ENCODE measurements at places on chromosomes 2 and 18.

- no peak for DNase-seq
These were observed 292.9 kb upstream of the MYT1L start for GRCh38 chr2:2623939-2624338.

GRCh38 chr2:38789691-38790090 is 11.7 kb downstream of the GEMIN6 start:
- DNase-seq: no peak

GRCh38 chr18:35494251-35495220 is 3.2 kb downstream of the INO80C start:
- no peak for DNase-seq

GRCh38 chr2:225765820-225766219 is 366.3 kb downstream of the NYAP2 start:
- no peak for DNase-seq

GRCh38 chr2:206160125-206160806 is 571 bp downstream of the EEF1B2 start:
- peak; percentile 75 for DNase-seq

DNA sequence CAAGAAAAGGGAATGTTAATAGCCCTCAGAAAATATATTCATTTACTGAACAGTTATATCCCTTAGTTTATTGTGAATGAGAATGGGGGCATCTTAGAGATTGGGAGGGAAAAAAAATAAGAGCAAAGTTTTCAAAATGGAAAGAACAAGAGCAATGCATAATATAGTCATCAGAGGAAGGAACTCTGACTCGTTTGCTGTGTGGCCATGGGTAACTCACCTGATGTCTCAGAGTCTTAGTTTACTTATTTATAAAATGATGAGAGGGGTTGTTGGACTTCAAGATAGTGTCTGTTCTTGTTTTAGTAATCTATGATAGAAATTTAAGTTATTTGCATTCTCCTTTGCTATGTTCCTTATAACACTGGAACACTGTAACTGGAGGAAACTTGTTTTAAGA is 70.7 kb downstream of the EML4 start:
- no peak for DNase-seq

- peak; percentile 74 for DNase-seq
These were observed 5.1 kb upstream of the GAL3ST2 start for GRCh38 chr2:241771286-241772062.

- DNase-seq: no peak
These were observed 456.2 kb downstream of the SPAG16 start for GRCh38 chr2:213740453-213740852.

DNA sequence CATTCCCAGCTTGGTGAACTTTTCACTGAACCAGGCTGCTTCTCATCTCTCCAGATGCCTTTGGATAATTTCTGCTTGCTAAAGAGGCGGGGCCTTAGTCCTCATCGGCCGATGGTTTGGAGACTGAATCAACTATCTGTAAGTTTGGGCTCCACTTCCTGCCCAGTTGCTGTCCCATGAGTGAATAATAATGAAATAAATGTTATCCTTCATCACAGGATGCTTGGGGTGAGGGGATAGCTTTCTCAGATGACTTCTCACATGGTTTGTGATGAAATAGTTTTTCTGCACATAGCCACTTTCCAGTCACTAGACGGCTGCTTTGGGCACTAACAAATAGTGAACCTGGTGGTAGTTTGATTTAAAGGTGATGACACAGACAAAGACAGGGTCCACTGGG is 376.6 kb upstream of the TRIB2 start:
- DNase-seq: no peak

DNA sequence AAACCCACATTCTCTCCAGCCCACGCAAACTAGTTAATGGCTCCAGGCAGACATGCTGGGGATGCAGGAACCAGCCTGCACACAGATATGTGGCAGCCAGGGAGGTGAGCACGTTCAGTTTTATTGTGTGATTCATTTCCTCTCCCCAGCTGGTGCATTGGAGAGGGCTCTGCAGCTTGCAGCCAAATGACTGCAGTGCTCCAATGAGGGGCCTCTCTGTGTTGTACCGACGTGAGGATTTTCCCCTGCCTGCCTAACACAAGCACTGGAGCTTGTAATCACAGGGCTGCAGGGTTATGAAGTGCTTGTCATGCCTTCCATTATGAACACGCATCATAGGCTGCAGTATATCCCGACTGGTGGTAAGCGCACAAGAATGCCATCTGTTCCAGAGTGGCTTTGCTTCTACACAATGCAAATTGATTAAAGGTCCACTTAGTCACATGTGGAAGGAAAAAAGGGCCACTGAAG is 92.3 kb upstream of the THUMPD2 start:
- peak; percentile 20 for DNase-seq

- no peak for DNase-seq
These were observed 39.9 kb downstream of the NGEF start for GRCh38 chr2:232973011-232973735.

GRCh38 chr2:11365096-11365879 is 20.9 kb upstream of the ROCK2 start:
- DNase-seq: no peak

DNA sequence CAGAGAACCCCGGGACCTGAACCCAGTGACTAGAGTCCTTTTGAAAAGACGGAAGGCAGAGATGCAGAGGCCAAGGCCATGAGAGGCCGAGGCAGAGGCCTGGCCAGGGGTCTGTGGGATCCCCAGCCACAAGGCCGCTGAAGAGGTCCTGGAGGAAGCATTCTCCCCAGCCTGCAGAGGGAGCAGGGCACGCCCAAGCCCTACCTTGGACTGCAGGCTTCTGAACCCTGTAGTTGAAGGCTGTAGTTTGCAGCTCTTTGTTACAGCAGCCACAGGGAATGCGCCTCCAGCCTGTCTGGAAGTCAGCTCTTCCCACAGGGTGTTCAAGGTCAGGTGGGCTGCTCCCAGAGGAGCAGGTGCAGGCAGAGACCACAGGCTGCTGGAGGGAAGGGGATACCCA is 22.1 kb upstream of the PXDN start:
- no peak for DNase-seq

DNA sequence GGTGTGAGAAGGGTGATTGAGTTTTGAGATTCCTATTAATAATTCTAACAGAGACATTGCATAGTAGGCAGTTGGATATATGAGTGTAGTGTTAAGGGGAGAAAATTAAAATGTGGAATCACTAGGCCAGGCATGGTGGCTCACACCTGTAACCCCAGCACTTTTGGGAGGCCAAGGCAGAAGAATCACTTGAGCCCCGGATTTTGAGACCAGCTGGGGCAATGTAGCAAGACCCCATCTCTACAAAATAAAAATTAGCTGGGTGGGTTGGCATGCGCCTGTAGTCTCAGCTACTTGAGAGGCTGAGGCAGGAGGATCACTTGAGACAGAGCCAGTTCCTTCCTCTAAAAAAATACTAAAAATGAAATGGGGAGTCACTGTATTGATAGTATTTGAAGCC is 150.6 kb downstream of the MCFD2 start:
- no peak for DNase-seq

- no peak for DNase-seq
These were observed 39.5 kb downstream of the SFT2D3 start for GRCh38 chr2:127740665-127741288.

GRCh38 chr18:12491611-12492435 is 84.1 kb downstream of the PRELID3A start:
- DNase-seq: no peak

DNA sequence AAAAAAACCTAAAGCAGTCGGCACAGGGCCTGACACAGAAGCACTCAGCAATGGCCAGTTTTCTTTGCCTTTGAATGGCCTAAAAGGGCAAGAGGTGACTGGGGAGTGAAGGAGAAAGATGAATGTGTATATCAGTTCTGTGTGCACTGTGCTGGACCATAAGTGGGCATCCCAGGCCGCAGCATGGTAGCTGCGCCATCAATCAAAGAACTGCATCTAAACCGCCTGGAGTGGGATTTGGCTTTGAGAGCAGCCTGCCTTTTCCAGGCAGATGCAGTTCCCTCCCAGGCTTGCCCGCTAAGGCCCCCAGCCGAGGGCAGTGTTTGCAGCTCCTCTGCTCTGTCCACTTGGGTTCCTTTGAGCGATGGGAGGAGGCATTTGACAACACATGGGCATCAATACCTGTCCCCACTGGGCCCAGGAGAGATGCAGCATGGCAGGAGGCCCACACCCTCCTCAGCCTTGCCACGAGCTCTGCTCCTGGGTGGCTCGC is 144.1 kb downstream of the FAM210A start:
- DNase-seq: no peak

- DNase-seq: peak; percentile 83
These were observed at the start of gene ADCYAP1 for GRCh38 chr18:904218-905090. ADCYAP1 (plus strand) TSS chr18:904871; CDS start chr18:905387, 516 bp downstream.

DNA sequence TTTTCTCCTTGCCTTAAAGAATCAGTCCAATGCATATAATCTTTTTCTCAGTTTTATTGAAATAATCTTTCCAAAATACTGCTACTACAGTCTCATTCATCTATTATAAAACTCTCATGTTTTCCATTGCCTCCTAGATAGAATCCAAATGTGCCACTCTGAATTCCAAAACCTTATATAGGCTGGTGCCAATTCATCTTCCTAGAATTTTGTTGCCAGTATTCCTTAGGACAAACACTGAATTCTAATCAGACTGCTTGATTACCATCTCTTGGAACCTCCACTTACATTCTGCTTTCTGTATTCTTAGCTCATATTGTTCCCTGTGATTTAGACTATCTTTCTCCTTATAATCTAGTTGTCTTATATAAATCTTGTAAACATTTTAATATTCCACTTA is 427.6 kb upstream of the DCC start:
- DNase-seq: no peak

DNA sequence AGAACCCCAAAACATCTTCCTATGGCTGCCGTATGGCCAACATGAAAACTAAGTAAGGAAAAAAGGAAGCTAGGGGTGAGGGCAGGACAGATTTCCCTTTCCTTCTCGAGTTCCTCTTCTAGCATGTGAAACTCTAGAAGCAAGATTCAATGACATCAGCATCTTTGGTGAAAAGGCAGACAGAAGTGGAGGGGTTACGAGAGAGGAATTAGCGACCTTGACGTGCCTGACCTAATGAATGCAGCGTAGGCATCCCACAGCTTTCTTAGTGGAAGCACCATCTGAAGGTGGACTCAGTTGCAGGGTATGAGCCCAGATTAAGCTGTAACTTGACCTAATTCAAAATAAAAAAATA is 47.9 kb upstream of the PELI1 start:
- no peak for DNase-seq

DNA sequence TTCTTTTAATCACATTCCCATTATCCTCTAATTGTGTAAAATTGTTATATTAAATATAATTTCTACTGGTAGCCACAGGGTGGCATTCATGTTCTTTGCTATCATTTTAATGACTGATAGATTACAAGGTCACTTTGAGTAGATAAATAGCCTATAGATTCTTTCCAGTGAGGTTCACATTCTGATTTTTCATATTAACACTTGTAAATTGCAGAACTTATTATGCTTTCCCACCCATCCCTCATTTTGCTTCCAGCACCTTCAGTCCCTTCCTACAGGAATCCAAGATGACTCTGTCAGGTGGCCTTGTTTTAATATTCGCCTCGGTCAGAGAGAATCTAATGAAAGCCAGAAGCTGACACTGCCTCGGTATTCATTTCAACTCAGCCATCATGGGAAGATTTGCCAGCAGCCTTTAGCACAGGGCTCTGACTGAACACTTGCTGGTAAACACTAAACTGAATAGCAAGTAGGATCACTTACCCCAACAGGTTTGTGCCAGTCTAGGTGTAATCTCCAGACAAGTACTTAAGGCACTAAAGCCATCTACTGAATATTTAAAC is 101.2 kb upstream of the FSHR start:
- DNase-seq: peak; percentile 19

DNA sequence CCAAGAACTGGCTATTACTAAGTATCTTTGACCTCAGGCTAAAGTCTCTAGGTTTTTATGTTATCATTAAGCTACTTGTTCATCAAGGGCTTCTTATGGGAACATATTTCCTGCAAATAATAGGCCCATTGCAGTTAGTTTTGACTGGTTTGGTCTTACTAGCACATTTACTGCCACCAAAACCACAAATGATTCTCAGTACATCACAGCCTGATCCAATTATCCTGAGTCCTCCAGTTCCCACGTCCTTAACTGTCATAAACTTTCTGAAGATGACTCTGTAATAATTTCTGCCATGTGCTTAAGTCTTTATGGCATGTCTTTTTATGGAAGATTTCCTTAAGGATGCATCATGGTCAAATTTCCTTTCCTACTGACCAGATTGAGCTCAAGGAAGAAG is 123.3 kb upstream of the TANK start:
- DNase-seq: no peak

- DNase-seq: no peak
These were observed 174.5 kb downstream of the MYCN start for GRCh38 chr2:16114836-16115235.

DNA sequence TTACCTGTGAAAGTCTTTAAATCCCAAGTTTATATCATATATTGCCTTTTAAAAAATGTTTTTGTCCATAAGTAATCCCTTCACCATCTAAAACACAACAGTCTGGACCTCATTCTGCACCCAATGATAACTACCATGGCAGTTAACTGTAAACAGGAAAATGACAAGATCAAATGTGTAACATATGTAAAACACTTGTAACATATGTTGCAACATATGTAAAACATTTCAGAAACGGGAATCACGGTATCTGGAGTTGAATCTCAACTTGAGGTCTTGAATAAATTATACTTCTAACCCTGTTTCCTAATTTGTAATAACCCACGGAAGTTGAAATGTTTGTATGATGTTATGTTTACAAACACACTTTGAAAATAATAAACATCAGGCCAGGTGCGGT is 6.2 kb downstream of the LRPPRC start:
- DNase-seq: no peak

DNA sequence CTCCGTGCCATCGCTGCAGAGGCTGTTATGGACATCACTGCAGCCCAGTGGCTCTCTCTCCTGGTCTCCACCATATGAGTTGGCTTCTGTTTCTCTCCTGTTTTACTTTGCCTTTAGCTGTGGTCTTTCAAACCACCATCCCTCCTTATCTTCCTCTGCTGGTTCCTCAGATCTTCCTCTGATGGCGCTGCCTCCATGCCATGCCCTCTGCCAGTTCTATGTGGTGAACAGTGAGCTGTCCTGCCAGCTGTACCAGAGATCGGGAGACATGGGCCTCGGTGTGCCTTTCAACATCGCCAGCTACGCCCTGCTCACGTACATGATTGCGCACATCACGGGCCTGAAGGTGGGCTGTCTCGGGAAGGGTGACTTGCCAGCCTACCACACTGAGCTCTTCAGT is 13.1 kb downstream of the TYMS start:
- no peak for DNase-seq

DNA sequence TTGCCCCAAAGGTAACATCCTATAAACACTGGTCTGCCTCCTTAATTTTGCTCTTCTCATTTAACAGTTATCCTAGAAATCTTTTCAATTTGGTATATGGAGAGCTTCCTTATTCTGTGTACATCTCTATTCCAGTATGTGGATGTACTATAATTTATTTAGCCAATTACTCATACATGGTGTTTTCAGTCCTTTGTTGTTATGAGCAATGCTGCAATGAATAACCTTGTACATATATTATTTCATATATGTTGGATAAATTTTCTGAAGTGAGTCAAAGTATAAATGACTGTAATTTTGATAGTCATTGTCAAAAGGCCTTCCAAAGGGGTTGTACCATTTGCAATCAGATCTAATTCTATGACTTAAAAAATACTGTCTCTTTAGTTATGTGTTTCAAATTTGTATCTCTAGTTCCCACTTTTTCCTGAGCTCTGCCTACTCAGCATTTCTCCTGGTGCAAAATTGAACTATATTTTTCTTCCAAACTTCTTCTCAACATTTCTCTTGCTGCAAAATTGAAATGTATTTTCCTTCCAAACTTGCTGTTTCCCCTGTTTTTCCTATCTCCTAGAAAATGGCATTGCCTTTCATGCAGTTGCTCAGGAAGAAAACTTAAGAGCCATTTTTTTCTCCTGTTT is 153.3 kb upstream of the OTX1 start:
- DNase-seq: no peak

- no peak for DNase-seq
These were observed 42.7 kb upstream of the CDH19 start for GRCh38 chr18:66646609-66647008.

All from D341Med (cell line).